Stimulated activated naive CD8-positive, alpha-beta T cell treated with anti-CD3 and anti-CD28 coated beads, Interleukin-15, Interleukin-2, amounts not matched to agents 100 U/mL and 50 U/mL, for 24 hours (primary cell): ENCODE measurements at places on chromosomes 1 and 21.
A peak's percentile ranks its signal among the peaks of the same experiment; 100 is the strongest.

- DNase-seq = no peak
These were observed 766 bp upstream of the SLC44A3 start for GRCh38 chr1:94819238-94819944.

DNA sequence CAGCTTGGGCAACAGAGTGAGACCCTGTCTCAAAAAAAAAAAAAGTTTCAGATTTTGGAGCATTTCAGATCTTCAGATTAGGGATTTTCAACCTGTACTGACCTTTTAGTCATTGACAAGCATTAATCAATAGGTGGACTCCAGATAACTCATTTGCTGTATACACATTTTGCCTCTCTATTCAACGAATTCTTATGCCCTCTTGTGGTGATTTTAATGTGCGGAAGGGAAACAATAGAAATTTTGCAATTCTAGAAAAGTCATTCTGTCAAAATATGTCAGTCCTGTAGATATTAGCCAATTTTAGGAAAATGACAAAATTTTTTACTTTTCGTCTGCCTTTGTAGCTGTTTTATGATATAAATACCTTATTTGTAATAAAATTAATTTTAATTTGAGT, 11.6 kb upstream of the OR2G2 start:
- DNase-seq = no peak

GRCh38 chr1:62384276-62385005, 52.4 kb upstream of the USP1 start:
- no peak for DNase-seq

DNA sequence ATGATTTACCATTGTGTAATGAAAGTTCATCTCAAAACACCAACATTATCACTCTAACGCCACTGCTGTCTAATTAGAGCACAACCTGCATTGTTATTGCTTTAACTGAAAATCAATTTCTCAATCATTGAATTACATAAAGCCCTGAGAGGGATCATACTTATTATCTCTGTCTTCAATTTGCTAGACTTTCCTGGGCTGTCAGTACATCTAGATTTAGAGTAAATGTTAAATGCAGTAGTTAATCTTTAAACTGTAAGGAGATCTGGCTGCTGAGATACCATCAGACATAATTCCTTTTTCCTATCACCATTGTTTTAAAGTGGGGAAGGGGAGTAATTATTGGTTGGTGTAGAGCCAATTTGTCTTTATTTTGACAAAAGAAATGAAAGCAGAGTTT, 1995.1 kb downstream of the MRPL39 start:
- no peak for DNase-seq

DNA sequence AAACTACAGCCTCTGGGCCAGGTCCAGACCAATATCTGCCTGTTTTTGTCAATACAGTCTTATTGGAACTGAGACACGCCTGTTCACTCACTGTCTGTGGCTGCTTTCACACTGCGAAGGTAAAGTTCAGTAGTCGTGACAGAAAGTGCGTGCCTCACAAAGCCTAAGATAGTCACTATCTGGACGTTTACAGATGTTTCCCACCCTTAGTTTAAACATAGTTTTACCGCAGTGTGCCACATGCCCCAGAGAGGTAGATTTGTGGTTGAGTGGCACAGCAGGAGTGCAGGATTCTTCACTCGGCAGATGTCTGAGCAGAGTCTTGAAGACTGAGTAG, 61.9 kb downstream of the NFASC start:
- DNase-seq = no peak

DNA sequence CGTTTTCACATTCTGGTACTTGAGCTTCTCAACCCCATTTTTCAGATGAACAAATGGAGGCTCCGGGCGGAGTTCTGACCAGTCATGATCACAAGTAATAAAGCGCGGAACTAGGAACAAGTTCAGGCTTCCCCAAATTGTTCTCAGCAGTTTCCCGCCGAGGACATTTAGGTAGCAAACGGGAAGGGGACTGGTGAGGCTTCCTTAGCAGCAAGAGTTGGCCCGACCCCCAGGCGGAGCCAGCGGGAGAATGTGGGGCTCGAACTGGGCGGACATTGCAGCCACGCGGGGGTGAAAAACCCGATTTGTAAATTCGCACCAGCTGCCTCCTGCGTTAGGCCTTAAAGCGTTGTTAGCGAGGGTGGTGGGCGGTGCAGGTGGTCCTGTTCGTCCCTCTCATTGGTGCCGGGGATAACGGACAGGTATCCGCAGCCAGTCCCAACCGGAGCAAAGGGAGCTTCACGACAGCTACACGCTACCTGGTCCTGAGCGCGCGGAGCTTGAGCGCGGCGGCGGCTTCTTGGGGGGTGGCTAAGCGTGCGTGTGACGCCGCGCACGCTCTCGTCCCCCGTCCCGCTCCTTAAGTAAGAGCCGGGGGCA, 15.3 kb downstream of the SEMA6C start:
- DNase-seq = peak; percentile 86

GRCh38 chr21:44991538-44992483, 52.0 kb downstream of the SLX9 start:
- no peak for DNase-seq

- DNase-seq = no peak
These were observed 24.7 kb downstream of the MEF2D start for GRCh38 chr1:156475568-156476500.

DNA sequence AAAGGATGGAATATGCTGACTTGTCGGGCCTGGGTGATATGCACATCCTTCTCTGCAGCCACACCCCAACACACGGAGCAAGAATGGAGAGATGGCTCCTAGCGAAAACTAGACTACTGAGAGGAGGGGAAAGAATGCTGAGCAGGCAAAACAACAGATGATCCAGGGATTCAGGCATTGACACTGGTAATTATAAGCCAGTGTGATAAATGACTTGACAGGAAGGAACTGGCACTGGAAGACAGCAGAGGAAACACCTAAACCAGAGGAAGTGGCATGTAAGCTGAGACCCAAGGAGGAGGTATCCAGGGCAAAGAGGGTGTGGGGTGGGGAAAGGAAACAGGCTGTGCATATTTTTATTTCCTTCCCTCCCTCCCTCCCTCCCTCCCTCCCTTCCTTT, 31.7 kb upstream of the KHDRBS1 start:
- DNase-seq = no peak

GRCh38 chr1:177278626-177279390, 108.0 kb downstream of the BRINP2 start:
- no peak for DNase-seq

DNA sequence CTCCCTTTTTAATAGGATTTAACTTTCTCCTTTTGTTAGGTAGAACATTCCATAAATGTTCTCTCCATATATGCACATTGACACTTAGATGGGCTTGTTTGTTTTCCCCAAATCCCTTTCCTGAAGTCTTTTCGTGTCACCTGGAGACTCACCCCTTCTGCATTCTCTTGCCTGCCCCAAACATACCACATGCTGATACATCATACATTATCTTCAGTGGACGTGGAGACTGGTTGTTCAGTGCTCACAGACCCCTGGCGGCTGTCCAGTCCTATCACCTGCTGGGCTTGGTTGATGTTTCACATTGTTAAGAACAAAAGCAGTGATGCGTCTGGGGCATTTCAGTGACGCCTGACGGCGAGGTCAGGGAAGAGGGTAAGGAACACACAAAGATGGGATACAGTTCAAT, 22.2 kb downstream of the FMOD start:
- DNase-seq = no peak

- no peak for DNase-seq
These were observed 282.4 kb downstream of the HLX start for GRCh38 chr1:221161571-221162041.

GRCh38 chr1:239197871-239198270, 188.5 kb upstream of the CHRM3 start:
- DNase-seq = no peak

GRCh38 chr1:228358039-228358763, 48.4 kb downstream of the TRIM11 start:
- DNase-seq = no peak

GRCh38 chr1:8031176-8031785, 5.2 kb upstream of the ERRFI1 start:
- DNase-seq = no peak

DNA sequence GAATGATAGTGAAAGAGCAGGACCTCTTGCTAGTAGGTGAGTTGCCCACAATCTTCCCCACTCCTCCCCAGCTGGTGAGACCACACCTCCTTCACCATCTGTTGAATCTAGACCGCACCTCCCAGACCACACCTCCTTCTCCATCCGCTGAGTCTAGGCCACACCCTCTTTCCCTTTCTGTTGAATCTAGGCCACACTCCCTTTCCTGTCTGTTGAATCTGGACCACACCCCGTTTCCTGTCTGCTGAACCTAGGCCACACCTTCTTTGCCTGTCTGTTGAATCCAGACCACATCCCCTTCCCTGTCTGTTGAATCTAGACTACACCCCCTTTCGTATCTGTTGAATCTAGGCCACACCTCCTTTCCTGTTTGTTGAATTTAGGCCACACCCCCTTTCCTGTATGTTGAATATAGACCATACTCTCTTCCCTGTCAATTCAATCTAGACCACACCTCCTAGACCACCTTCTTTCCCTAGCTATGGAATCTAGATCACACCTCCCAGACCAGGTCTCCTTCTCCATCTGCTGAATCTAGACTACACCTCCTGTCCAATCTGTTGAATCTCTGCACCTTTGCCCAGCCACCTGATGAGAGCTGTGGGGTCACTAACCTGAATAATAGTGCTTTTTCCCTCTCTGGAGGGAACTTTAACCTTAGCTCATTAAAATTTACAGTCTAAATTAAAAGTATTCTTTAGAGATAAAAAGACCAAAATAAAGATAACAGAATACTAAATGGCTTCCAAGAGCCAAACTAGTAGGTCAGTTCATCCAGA, 116.3 kb downstream of the DAB1 start:
- peak; percentile 5 for DNase-seq

- DNase-seq = no peak
These were observed at the start of gene COL11A1 for GRCh38 chr1:103108376-103109150. Gene COL11A1, minus strand, starts transcription at chr1:103108522. Its CDS starts 344 bp downstream, at chr1:103108178.

GRCh38 chr21:15421441-15421881, 308.3 kb upstream of the USP25 start:
- DNase-seq = no peak

DNA sequence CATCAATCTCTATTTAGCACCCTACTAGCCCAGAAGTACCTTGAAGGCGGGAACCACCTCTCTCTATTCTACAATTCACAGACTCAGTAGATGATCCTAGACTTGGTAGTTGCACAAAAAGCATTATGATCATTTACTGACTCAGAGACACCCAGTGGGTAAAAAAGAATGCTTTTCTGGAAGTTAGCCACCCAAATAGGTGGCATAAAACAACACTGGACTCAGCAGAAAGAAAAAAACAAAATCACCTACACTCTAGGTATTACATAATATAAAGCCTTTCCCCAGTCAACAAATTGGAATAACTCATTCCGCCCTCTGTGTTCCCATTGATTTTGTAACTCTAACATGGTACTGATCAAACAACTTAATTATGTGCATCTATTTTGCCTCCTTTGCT, 126.3 kb downstream of the PTPN14 start:
- no peak for DNase-seq

DNA sequence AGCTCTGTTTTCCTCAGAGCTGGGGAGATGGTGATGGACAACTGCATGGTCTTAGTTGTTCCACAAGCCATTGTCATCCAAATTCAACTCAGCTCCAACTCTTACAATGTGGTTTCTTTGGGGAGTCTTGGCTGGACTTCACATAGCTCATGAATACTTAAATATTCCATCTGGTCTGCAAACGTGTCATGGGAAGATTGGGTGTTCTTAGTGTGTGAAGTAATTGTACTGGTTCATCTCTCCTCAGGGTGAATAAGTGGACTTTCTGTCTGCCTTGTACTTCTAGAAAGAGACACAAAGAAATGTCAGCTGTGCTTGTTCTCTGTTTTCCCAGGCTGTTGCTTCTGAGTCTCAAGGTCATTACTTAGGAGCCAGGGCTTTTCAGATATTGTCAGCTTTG, 106.6 kb downstream of the VPS13D start:
- no peak for DNase-seq

DNA sequence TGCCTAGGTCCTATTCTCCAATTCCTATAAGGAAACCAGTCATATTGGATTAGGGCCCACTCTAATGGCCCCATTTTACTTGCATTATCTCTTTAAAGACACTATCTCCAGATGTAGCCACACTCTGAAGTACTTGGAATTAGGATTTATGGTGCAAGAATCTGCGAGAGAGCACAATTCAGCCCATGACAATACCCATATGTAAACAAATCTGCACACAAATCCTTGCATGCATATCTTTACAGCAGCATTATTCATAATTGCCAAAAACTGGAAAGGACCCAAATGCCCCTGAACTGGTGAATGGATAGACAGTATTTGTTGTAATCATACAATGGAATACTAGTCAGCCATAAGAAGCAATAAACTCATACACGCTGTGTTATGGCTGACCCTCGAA, 229.8 kb upstream of the ADAMTS5 start:
- DNase-seq = no peak

- no peak for DNase-seq
These were observed 9.9 kb downstream of the KCNJ15 start for GRCh38 chr21:38266732-38267131.

DNA sequence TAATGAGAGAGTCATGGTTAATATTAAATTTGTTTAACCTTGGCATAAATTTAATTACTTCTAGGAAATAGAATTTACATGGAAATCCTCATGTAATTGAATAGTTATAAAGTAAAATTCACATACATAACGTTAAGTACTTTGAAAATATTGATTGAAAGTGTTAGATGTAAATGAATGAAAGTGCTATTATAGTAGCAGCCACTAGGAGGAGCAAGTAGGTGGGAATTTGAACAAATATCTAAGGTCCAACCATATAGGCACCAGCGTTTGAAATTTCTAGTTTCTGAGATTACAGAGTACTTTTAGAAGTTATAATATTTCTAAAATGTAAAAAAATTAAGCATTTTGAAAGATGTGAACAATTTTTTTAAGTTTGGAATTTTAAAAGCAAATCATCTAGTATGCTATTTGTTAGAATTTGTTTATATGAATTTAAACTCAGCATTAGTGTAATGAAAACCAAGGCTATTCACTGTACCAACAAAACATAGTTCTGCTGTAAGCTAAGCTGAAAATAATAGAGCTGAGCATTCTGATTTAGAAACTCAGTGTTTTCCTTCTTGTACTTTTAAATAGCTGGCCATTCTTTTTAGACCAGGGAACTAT, 3.3 kb downstream of the B3GALT2 start:
- DNase-seq = no peak

GRCh38 chr1:55054396-55054795, 15.0 kb downstream of the PCSK9 start:
- DNase-seq = no peak

DNA sequence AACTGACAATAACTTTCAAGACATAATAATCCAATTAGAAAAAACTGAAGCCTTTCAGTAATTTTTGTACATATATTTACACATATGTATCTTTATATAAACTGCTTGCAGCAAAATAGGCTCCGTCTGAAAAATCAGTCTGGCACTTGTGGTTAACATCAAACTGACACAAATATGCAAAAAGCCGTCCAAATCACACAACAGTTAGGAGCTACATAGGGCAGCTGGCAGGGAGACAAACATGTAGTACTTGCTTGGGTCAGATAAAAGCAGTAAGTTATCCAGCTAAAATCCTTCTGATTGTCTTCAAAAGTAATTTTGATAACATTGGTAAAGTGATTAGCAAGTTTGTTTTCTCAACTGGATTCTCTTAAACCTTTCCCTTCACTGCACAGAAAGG, 14.7 kb upstream of the GUCA2A start:
- DNase-seq = no peak
